Glutamatergic neuron (in vitro differentiated cells): ENCODE measurements at places on chromosomes 3 and 15. TPM values are rescaled to one million over a fixed set of nuclear protein-coding genes. Genes with fewer than 3 reads are reported as not detected.

GRCh38 chr3:165339753-165340152, 143.6 kb upstream of the SLITRK3 start:
- no peaks in the 10 kb centered on the region for H3K36me3 ChIP-seq
- no peaks in the 10 kb centered on the region for H3K4me1 ChIP-seq
- no peak overlapping the region for H3K27ac ChIP-seq
- no peak overlapping the region for H3K4me3 ChIP-seq
- no peaks in the 10 kb centered on the region for H3K27me3 ChIP-seq

DNA sequence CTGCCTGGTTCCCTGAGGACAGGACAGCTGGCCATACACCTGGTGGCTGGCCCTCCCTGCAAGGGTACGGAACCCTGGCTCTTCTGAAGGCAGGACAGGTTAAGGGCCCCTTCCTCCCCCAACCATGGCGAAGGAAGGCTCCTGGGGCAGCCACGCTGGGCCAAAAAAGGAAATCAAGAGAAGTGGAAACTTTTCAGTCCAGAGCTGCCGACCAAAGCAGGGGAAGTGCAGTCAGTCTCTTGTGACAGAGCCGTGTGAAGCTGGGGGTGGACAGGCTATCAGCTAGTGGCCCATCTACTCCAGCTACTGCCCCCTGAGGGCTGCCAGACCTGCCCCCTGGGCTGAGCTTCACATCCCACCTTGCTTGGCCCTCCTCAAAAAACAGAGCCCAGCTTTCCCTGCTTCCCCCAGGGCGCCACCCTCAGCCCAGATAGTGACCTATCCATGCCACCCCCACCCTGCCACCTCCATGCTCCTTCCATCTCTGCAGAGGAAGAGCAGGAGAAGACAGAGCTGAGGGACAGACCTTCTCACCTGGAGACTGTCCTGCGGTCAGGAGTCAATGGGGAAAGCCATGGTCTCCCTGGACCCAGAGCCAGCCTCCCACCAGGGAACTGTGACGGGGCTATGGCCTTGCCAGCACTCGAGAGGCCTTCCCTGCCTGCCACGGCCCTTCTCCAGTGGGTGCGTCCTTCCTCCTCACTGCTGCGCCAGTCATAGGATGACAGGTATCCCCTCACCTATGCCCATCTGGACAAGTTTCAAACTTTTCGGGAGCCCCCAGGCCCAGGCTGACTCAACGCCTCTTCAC, 4.6 kb downstream of the SEMA7A start:
- no peak for DNase-seq
- no peak overlapping the region for H3K27ac ChIP-seq
- H3K36me3 ChIP-seq, result no peaks in the 10 kb centered on the region
- no peak overlapping the region for H3K4me3 ChIP-seq
- peaks cover 8% of the 10 kb centered on the region for H3K27me3 ChIP-seq
- H3K4me1 ChIP-seq, result peaks cover 15% of the 10 kb centered on the region

DNA sequence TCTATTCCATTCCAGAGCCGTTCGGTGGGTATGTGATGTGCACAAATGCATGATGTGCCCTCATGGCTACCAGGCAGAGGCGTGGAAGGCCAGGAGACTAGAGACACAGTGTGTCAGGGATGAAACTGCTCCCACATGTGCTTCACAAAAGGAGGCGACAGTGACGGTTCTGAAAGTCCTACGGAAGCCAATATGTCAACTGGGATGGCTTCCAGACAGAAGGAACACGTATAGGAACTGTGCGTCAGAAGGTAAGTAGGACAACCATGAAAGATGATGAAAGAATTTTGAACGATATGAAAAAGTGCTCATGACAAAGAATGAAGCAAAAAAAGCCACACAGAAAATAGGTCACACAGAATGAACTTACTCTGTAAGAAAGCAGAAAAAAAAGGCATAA, 34.1 kb downstream of the GLB1 start:
- DNase-seq, result no peak
- H3K27me3 ChIP-seq, result peaks cover 1% of the 10 kb centered on the region
- H3K4me3 ChIP-seq, result no peak overlapping the region

The GNAT1 gene
- not detected for total RNA-seq

The RHOA gene
- total RNA-seq, result 262 TPM

DNA sequence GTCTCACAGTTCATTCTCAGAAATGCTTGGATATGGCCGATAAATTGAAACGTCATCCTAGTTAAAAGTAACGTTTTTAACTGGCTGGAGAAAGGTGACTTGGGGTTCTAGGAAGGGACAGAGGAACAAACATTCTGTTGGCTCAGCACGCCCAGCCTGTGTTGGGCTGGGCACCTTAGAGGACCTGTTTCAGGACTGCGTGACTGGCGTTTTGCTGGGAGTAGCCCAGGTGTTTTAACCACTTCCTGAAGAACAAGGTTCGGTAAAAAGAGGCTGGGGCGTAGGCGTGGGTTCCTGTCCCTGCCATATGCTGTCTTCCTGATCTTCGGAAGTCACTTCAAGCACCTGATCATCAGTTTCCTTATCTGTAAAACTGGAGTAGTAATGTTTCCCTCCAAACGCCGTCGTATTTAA, 1.1 kb upstream of the TLNRD1 start:
- H3K27ac ChIP-seq, result peak overlapping the region; percentile 98
- peak overlapping the region; percentile 92 for H3K4me3 ChIP-seq
- peaks cover 9% of the 10 kb centered on the region for H3K4me1 ChIP-seq
- no peak for DNase-seq
- H3K36me3 ChIP-seq, result no peaks in the 10 kb centered on the region

DNA sequence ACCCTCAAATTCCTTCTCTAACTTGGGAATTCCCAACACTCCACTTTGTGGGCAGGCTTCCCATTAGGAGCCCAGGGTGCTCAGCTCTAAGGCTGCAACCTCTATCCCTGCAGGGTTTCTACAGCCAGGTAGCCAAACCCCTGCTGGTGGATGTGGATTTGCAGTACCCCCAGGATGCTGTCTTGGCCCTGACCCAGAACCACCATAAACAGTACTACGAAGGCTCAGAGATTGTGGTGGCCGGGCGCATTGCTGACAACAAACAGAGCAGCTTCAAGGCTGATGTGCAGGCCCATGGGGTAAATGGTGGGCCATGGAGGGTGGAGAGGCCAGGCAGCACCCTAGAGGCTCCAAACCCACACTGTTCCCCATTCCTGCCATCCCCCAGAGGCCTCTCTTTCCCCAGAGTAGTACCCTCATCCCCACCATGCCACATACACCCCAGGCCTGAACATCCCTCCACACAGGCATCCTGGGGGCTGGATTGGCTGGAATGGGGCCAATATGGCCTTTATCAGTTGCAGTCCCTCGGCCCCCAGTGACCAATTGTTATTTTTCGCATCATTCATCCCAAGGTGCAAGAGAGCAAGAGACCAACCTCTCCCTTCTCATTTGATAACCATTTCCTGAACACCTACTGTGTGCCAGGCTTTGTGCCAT, 7.7 kb downstream of the ITIH1 start:
- H3K27me3 ChIP-seq, result peaks cover 6% of the 10 kb centered on the region
- H3K36me3 ChIP-seq, result no peaks in the 10 kb centered on the region
- H3K4me1 ChIP-seq, result peaks cover 2% of the 10 kb centered on the region
- no peak overlapping the region for H3K4me3 ChIP-seq

The ARHGEF26 gene
- 4.4 TPM for total RNA-seq

DNA sequence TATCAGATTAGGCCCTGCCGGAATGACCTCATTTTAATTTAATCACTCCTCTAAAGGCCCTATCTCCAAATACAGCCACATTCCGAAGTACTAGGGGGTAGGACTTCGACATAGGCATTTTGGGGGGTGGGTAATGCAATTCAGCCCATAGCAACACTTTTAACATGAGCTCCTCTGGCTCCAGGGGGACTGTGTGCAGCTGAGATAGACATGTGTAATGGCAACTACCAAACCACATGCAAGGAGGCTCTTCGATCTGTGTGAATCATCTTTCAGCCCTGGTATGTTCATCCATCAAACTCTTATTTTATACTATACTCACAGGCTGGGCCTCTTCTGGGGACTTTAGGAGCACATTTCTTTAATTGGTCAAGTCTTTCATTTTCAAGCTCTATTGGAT, 57.4 kb upstream of the PPARG start:
- no peak overlapping the region for H3K27ac ChIP-seq
- H3K36me3 ChIP-seq, result no peaks in the 10 kb centered on the region
- H3K4me1 ChIP-seq, result peaks cover 1% of the 10 kb centered on the region
- no peak for DNase-seq
- no peak overlapping the region for H3K4me3 ChIP-seq

- H3K4me3 ChIP-seq, result no peak overlapping the region
- DNase-seq, result no peak
- H3K36me3 ChIP-seq, result no peaks in the 10 kb centered on the region
- H3K27me3 ChIP-seq, result no peaks in the 10 kb centered on the region
- H3K4me1 ChIP-seq, result no peaks in the 10 kb centered on the region
These were observed 265.5 kb upstream of the TPRG1 start for GRCh38 chr3:188906236-188906635.

The KCTD6 gene
- total RNA-seq, result 21.1 TPM

GRCh38 chr3:151971814-151972579, 98.6 kb downstream of the SUCNR1 start:
- peaks cover 3% of the 10 kb centered on the region for H3K27me3 ChIP-seq
- no peaks in the 10 kb centered on the region for H3K36me3 ChIP-seq
- H3K27ac ChIP-seq, result no peak overlapping the region
- DNase-seq, result no peak
- H3K4me1 ChIP-seq, result peaks cover 10% of the 10 kb centered on the region
- H3K4me3 ChIP-seq, result no peak overlapping the region

The NR2E3 gene
- 0.69 TPM for total RNA-seq

GRCh38 chr15:80006946-80007345, 36.0 kb upstream of the BCL2A1 start:
- DNase-seq, result no peak
- no peak overlapping the region for H3K4me3 ChIP-seq
- no peaks in the 10 kb centered on the region for H3K27me3 ChIP-seq
- no peaks in the 10 kb centered on the region for H3K4me1 ChIP-seq

The INTS14 gene
- total RNA-seq, result 49.5 TPM

DNA sequence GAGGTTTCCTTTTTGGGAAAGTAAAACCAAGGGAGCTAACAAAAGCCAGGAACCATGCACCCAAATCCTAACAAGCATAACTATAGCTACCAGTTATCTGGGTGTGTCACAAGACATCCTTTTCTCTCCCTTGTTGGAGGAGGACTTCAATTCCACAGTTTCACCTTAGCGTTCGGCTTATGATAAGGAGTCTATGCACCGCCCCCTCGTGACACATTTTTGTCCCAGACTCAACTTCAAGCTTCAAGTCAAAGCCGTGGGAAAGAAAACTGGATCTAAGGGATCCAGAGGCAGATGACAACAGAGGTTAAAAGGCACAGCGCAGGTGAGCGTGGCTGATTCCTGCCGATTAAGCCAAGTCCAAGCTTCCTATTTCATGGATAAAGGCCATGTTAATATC, 13.9 kb upstream of the FXR1 start:
- H3K27ac ChIP-seq, result no peak overlapping the region
- no peaks in the 10 kb centered on the region for H3K4me1 ChIP-seq

DNA sequence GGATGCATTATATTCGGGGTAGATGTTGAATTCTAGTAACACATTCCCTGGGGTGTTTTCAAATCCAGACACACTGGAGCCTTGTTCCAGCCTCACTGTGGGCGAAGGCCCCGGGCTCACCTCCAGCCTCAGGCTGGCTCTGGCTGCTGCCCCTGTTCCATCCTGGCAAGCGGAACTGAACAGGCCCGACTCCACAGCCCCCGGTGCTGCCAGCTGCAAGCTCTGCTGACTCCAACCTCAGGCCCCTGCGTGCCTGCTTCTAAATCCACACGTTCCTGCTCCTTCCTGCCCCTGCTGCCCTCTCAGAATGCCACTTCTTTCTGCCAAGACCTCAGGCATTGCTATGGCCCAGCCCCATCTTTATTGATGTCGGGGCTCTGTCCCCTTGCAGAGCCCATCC, 90.6 kb downstream of the LIPC start:
- H3K27me3 ChIP-seq, result peaks cover 9% of the 10 kb centered on the region
- no peak for DNase-seq
- peaks cover 20% of the 10 kb centered on the region for H3K4me1 ChIP-seq
- H3K27ac ChIP-seq, result no peak overlapping the region

GRCh38 chr3:193945143-193945542, 190.8 kb upstream of the HES1 start:
- no peak overlapping the region for H3K27ac ChIP-seq
- no peak for DNase-seq
- peaks cover 2% of the 10 kb centered on the region for H3K27me3 ChIP-seq
- no peak overlapping the region for H3K4me3 ChIP-seq
- H3K36me3 ChIP-seq, result no peaks in the 10 kb centered on the region

- H3K36me3 ChIP-seq, result no peaks in the 10 kb centered on the region
- no peak for DNase-seq
- peaks cover 31% of the 10 kb centered on the region for H3K4me1 ChIP-seq
- H3K27ac ChIP-seq, result no peak overlapping the region
- no peak overlapping the region for H3K4me3 ChIP-seq
These were observed 347.0 kb downstream of the PTPRG start for GRCh38 chr3:61908382-61908781.

GRCh38 chr15:79620112-79620857, 188.1 kb downstream of the MINAR1 start:
- no peaks in the 10 kb centered on the region for H3K27me3 ChIP-seq
- no peaks in the 10 kb centered on the region for H3K36me3 ChIP-seq

DNA sequence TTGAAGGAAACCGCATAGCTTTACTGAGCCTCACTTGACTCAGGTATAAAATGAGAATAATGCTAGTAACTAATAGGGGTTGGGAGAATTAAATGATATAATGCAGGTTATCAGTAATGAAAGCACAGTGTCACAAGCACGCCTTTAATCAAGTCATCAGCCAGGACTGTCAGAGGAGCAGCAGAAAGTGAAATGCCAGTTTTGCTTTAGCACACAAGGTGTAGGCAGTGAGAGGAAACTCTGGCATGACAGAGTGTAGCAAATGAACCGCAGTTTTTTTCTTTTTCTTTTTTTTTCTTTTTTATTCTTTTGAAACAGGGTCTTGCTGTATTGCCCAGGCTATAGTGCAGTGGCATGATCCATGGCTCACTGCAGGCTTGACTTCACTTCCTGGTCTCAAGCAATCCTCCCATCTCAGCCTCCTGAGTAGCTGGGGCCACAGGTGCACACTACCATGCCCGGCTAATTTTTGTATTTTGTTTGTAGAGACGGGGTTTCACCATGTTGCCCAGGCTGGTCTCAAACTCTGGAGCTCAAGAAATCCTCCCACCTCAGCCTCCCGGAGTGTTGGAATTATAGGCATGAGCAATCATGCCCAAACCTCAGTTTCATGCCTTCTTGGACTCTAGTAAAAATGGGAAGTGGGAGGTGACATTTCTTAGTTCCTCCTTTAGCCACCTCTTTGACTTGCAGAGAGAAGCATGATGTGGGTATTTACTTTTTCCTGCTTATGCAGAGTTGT, 9.7 kb upstream of the SCAANT1 start:
- peaks cover 3% of the 10 kb centered on the region for H3K27me3 ChIP-seq
- H3K4me1 ChIP-seq, result no peaks in the 10 kb centered on the region
- DNase-seq, result no peak
- peaks cover 17% of the 10 kb centered on the region for H3K36me3 ChIP-seq
